ENCODE measurements at places on chromosomes 11 and 22.

- DNase-seq, result no peak
These were observed 8.5 kb downstream of the MAP4K2 start for GRCh38 chr11:64794526-64794925.

DNA sequence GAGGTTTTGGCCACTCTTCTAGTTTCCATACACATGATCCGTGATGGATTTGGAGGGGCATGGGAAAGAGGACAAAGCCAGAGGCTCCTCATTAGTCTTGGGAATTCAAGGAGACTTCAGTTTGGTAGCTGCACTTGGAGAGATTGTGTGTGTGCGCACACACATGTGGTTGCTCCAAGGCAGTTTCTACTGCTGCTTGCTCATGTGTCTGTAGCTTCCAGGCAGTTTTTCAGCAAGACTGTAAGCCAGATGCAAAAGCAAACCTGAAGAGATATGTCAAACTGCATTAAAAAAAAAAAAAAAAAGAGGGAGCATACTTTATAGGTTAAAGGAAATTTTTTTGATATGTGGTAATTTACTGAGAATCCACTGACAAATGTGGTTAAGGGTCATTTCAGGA lies 95.7 kb downstream of the OSBP2 start:
- no peak for DNase-seq

DNA sequence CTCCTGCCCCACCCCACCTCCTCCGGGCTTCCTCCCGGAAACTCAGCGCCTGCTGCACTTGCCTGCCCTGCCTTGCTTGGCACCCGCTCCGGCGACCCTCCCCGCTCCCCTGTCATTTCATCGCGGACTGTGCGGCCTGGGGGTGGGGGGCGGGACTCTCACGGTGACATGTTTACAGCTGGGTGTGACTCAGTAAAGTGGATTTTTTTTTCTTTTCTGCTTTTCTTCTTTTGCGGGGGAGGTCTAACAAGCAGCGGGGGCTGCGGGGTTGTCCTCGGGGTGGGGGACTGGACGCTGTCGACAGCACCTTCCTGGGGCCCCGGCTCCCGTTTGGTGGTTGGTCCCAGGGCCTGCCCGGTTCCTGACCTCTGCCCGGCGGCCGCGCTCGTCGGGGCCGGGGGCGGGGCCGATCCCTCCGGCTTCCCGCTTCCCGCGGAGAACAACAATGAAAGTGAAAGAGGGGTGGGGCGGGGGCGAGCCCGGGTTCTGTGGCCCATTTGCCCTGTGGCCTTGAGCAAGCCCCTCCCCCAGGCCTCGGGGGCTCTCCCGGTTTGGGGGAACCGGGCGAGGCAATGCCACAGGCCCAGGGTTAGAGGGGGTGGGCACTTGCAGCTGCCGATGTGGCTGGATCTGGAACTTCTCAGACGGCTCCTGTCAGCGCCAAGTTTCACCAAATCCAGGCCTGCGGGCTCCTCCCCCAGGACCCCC lies 975 bp upstream of the MDK start:
- DNase-seq, result peak; percentile 57

DNA sequence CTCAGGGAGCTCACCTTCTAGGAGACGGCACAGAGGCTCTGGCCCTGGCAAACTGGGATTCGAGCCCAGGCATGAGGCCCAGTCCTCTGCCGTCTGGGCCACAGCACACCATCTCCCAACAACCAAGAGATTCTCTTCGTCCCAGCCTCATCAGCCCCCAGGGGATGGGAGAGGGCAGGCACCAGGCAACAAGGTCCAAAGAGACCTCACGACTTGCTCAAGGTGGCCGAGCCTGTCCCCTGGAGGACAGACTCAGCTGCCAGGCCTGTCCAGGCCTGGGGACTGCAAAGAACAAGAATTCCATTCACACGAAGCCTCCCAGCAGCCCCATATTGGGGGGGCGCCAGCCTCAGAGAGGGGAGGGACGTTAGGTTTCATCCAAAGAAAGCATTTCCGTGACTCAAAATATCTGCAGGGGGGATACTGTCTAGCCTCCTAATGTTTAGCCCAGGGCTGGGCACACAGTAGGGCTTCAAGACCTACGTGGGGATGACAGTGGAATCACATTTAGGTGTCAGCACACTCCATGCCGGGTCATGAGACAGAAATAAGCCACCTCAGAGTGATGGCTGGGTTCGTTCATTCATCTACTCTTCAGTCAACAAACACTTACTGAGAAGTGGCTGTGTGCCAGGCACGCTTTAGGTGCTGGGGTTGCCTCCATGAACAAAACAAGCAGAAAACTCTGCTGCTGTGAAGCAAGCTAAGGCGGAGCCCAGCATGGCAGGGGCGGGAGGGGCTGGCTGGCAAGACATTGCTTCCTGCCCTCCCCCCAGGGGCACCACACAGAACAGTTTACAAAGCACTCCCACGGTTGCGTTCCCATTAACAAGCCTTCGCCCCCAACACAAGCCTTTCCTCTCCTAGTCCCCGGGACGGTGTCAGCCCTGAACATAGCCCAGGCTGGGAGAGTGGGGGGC lies 1.2 kb downstream of the CARNS1 start:
- DNase-seq, result peak; percentile 89

- no peak for DNase-seq
These were observed 198.1 kb upstream of the SEZ6L start for GRCh38 chr22:25970999-25971811.

GRCh38 chr11:14927146-14927545 lies 35.1 kb upstream of the CYP2R1 start:
- no peak for DNase-seq

DNA sequence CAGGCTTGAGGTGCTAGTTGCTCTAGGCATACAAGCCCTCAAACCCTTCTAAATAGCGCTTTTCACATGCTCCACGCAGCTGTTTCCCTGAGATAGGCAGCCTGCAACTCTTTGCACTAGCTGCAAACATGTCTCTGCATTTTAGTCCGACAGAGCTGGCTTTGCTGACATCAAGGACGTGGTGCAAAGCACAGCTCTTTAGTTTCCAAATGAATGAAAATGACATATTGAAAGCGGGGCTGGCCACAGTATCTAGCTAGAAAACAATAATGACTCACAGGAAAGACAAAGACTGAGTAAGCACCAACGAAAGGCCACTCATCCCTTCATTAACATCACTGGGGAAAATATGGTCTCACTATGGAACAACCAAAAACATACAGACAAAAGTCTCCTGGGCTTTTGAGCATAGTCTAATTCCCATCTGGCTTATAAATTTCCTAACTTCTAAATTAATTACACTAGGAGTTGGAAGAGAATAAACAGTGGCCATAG lies 15.3 kb upstream of the ZC3H12C start:
- DNase-seq, result no peak

DNA sequence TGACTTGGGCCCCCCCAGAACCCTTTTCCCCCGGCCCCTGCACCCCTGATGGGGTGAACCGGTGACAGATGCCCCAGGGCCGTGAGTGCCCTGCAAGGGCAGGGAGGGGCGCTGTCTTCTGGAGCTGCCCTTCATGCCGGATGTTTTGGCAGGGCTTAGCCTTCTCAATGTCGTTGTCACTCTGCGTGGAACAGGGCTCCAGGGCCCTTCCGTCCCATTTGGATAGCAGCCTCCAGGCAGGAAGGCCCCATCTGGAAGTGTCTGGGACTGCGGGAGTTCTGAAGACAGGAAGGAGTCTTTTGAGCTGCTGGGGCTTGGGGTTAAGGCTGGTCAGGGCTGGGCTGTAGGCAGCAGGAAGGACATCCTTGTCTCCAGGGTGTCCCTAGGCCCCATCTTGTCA lies 4.6 kb downstream of the FRMD8 start:
- no peak for DNase-seq

DNA sequence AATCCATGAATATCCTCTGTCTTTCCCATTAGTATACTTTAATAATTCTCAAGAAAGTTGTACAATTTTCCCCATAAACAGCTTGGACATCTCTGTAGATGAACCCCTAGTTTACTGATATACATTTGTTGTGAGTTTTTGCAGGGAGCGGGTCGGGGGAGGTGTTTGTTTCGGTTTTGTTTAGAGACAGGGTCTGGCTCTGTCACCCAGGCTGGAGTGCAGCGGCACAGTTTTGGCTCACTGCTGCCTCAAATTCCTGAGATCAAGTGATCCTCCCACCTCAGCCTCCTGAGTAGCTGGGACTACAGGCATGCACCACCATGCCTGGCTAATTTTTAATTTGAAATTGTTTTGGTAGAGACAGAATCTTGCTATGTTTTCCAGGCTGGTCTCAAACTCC lies 57.6 kb downstream of the IGLL5 start:
- DNase-seq, result no peak

DNA sequence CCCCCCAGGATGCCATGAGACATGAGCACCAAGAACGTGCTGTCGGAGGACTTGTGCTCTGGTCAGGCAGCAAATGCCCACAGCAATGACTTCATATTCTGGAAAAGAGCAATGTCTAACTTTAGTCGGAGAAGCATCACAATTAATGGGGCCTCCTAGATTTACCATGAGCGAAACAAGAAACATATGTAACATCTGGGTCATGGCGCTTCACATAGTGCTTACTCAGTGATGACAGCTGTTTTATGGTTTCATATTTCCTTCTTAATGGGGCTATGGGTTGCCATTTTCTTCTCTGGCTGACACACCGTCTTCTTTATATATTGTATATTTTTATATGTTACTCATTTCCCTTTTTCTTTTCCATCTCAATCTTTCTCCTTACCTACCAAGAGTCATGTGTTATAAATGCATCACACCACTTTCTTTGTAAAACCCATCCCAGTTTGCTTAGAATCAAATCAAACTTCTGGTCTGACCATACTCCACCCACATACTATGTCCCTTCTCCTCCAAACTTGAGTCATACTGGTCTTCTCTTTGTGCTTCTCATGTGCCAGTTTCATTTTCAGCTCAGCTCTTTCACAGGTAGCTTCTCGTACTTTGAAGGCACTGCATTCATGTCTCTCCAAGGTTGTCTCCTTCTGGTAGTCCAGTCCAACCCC lies 9.4 kb upstream of the CASP12 start:
- no peak for DNase-seq

DNA sequence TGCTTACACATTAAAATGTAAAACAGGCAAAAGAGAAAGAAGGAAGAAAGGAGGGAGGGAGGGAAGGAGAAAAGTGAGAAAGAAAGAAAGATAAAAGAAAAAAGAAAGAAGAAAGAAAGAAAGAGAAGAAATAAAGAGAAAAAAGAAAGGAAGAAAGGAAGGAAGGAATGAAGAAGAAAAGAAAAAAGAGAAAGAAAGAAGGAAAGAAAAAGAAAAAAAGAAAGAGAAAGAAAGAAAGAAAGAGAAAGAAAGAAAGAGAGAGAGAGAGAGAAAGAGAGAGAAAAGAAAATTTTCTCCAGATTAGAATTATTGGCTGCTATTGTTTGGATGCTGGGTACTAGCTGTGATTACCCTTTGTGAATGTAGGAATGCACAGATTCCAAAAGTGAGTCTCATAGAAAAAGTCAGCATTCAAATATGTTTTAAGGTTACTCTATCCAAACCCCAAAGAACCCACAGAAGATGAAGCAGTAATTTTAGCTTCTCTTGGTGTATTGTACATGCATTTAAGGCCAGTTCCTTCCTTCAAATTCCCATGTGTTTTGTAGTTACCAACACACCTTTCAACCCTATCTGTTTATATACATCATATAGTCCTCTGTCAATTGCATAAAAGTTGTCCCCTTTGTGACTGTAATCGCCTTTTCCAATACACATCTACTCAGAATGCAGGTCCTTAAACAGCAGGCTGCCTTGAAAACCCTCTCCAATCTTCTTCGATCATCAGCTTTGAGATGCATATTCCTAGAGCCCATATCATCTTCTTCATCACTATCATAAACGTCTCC lies 789 bp upstream of the FAM111A start:
- DNase-seq, result no peak

- no peak for DNase-seq
These were observed 9.0 kb downstream of the DGAT2 start for GRCh38 chr11:75777461-75778110.

DNA sequence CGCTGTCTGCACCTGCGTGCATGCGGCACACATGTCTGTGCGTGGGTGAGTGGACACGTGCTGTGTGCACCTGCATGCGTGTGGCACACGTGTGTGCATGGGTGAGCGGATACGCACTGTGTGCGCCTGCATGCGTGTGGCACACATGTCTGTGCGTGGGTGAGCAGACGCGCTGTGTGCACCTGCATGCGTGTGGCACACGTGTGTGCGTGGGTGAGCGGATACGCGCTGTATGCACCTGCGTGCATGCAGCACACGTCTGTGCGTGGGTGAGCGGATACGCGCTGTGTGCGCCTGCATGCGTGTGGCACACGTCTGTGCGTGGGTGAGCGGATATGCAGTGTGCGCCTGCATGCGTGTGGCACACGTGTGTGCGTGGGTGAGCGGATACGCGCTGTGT lies 27.1 kb upstream of the ACR start:
- DNase-seq, result no peak

- DNase-seq, result no peak
These were observed 1318.3 kb upstream of the RAG2 start for GRCh38 chr11:37916331-37916730.

- DNase-seq, result no peak
These were observed 14.8 kb upstream of the RAC2 start for GRCh38 chr22:37258753-37259401.

DNA sequence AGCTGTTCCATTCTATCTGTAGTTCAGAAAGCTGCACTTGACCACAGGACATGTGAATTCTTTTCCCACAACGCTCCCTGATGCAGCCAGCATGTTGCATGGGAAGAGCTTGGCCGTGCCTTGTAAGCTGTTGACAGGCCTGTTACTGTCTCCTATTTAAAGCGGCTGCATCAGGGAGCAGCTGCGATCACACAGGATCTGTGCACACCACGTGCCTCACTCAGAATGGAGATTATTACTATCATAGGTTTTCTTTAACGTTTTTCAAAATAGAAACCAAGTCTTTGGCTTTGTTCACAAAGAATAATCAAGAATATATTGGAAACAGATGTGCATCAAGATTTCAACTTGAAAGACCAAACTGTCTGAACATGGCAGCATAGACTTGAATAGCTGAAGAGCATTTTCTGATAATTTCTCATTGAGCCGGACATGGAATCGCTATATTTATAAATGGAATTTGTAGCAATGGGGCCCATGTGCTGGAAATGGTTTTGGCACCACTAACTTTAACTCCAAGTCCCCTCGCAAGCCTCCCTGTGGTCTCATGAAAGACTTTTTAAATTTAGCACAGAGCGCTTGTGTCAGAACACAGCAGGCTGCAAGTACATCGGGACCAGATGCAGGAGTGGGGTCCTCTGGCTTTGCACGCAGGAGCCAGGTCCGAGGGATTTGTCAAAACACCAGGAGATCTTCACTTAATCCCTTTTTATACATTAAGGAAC lies 40.8 kb upstream of the MYO18B start:
- no peak for DNase-seq

All from CD4-positive, alpha-beta T cell treated with Interleukin-12 subunit alpha and Interleukin-12 subunit beta, for 1 hour (primary cell).